ENCODE measurements at places on chromosomes 12 and 14. TPM values are rescaled to one million over a fixed set of nuclear protein-coding genes. Genes with fewer than 3 reads are reported as not detected.

Gene TOMM20L
- total RNA-seq = not detected

Gene KLRD1
- total RNA-seq = under 0.01 TPM

DNA sequence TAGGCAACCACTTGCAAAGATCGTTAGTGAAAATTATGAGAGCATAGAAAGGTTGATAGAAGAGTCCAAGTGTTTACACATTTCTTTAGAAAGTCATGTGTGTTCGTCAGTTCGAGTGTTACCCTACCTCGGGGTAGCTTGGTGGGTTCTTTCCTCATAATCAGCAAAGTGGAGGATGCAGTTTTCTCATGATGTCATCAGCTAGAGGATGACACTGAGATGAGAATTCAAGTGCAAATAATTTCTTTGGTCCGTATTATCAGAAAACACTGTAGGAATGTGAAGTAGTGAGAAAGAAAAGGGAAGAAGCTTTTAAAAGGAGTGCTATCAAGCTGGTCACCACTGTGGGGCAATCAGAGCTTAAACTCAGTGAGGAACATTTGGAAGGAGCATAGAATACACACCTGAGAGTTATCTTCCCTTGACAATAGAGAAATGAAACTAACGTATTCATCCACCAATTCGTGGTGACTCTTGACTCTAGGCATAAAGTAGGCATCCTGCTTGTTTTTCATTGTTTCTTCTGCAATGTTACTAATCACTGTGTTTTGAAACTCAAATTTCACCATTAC is 1340.9 kb upstream of the TMEM132C start:
- no peak for DNase-seq

DNA sequence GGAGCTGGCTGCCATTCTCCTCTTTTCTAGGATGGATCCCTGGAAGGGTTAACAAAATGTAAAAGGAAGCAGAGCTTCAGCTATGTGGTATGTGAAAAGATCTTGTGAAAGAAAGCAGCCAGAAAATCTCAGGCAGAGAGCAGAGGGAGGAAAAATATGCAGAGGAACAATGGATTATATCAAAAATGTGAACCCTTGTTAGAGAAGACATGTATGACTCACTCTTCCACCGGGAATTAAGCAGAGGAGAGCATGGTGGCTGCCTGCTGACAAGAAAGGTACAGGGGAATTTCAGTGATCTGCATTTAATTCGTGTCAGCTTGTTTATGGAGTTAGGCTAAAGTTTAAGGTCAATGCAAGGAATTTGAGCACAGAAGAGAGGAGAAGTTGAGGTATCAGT is 46.3 kb downstream of the KCNA1 start:
- no peak for DNase-seq

Gene STAC3
- total RNA-seq = 0.78 TPM

- no peak for DNase-seq
These were observed 859.1 kb upstream of the FLRT2 start for GRCh38 chr14:84670796-84671195.

DNA sequence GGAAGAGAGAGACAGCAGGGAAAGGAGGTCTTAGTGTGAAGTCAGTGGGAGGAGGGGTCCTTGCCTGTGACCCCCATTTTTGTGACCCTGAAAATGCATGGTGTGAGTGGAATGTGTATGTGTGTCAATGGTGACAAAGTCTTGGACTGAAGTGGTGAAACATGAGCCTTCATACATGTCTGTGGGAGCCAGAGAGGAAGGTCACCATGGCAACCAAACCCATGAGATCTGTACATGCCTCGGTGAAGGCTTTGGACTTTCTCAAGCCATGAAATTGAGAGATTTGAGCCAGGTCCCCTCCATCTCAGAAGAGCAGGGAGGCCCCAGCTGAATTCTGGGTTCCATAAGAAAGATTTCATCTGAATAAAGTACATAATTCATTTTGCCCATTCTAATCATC is 108.7 kb downstream of the TTC8 start:
- DNase-seq = no peak

Gene NYNRIN
- total RNA-seq = 7.5 TPM

DNA sequence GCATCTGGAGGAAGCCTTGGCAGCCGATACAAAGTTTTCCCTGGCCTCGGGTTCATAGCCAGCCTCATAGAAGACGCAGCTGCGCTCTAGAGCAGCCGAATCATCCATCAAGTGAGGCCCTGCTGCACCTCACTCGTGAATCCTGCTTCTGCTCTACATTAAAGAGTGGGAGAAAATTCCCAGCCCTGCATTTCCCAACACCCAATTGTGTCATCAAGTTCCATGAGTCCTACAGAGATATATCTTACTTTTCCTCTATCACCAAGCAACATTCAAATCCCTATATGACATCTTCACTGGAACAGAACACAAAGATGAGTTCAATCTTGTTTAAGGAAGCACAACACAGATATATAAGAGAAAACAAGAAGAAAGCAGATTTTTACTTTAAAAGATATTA is 139.3 kb downstream of the TTC7B start:
- no peak for DNase-seq

Gene MYF5
- total RNA-seq = not detected

DNA sequence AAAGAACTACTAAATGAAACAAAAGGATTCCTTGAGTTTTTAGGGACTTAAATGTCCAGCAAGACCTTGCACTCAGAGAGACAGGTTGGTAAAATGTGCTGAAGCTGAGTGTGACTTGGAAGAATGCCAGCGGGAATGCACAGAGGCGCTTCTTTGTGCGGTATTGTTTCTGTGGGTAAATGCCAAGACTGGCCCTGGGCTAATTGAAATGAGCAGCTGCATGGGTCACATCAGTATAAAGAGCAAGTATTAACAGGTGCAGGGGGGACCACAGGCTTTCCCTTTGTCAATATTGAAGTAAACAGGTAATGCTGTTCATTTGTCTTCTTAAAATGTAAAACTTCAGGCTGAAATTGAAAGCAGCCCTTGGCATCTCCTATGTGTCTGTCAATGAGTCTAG is 74.3 kb downstream of the LMO3 start:
- DNase-seq = peak; percentile 63

All from body of pancreas (tissue), 4 donors.